ENCODE measurements at places on chromosomes 11 and 22.

DNA sequence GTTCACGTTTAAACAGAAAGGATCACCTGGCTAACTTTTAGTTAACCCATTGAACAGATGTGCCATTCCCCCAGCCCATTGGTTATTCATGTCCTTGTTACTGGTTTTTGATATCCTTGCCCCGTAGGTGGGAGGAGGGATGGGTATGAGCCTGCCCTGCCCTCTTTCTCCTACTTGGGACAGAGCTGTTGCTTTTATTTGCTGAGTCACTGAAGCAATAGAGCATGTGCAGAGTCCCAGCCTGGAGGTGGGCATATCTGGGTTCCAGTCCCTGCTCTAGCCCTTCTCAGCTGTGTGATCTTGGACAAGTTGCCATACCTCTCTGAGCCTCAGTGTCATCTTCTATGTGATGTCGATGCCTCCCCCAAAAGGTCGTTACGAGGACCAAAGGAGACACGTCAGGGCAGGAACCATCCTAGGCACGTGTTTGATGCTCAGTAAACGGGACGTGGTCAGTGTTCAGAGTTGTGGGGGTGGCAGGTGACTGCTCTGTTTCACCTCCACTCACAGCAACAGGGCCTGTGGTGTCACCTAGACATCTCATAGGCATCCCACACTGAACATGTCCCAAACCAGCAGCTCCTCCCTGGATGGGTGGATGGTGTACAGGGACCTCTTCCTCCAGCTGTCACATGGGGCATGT is 61.0 kb downstream of the BMAL1 start:
- no peak for DNase-seq

- no peak for DNase-seq
Observed at GRCh38 chr22:31081963-31082605, 966 bp downstream of the SMTN start.

DNA sequence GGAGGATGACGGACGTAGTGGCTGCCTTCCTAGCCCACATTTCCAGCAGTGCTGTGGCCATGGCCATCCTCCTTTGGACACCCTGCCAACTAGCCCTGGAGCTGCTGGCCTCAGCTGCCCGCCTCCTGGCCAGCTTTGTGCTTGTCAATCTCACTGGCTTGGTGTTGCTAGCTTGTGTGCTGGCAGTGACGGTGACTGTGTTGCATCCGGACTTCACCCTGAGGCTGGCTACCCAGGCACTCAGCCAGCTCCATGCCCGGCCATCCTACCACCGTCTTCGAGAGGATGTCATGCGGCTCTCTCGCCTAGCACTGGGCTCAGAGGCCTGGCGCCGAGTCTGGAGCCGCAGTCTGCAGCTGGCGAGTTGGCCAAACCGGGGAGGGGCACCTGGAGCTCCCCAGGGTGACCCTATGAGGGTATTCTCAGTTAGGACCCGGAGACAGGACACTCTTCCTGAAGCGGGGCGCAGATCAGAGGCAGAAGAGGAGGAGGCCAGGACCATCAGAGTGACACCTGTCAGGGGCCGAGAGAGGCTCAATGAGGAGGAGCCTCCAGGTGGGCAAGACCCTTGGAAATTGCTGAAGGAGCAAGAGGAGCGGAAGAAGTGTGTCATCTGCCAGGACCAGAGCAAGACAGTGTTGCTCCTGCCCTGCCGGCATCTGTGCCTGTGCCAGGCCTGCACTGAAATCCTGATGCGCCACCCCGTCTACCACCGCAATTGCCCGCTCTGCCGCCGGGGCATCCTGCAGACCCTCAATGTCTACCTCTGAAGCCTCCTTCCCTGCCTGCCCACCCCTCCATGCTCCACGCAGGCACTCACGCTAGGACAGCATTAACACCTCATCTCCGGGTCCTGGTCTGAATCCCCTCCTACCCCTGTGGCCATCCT is 1.6 kb downstream of the RNF26 start:
- no peak for DNase-seq

DNA sequence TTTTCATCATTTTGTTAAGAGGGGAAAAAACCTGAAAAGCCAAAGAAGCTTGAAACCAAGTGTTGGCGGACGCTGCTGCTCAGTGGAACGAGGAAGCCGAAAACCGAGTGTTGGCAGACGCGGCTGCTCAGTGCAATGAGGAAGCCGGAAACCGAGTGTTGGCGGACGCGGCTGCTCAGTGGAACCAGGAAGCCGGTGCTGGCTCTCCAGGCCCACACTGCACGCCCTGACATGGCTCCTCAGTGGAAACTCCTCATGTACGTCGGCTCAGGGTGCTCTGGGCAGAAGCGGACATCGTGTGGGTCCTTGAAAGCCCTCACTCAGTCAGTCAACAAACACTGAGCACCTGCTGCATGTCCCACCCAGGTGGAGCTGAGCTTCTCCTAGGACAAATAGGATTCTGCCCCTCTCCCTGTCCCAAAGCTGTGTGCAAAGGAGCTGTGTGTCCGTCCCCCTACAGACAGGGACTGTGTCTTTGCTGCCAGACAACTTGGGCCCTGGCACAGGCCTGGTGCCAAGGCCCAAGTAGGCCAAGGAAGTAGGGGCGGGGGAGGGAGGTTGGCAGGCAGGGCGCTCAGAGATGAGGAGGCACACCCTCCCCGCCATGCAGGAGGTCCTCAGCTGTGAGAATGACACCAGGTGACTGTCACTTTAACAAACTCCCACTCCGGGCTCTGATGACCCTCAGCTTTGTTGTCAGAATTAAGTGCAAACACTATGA is 37.3 kb downstream of the PHF21B start:
- no peak for DNase-seq

Measured in activated naive CD4-positive, alpha-beta T cell (primary cell).